Parietal lobe (tissue), 2 donors: ENCODE measurements at places on chromosomes 11 and 22. TPM values are rescaled to one million over a fixed set of nuclear protein-coding genes. Genes with fewer than 3 reads are reported as not detected.

C1QTNF4 gene
- 19.7 TPM for total RNA-seq

KRTAP5-10 gene
- not detected for total RNA-seq

OR52H1 gene
- total RNA-seq, result 3.8 TPM

BIK gene
- total RNA-seq, result not detected

MAPK12 gene
- total RNA-seq, result 28.8 TPM
